ENCODE measurements at places on chromosomes 11 and 22.

DNA sequence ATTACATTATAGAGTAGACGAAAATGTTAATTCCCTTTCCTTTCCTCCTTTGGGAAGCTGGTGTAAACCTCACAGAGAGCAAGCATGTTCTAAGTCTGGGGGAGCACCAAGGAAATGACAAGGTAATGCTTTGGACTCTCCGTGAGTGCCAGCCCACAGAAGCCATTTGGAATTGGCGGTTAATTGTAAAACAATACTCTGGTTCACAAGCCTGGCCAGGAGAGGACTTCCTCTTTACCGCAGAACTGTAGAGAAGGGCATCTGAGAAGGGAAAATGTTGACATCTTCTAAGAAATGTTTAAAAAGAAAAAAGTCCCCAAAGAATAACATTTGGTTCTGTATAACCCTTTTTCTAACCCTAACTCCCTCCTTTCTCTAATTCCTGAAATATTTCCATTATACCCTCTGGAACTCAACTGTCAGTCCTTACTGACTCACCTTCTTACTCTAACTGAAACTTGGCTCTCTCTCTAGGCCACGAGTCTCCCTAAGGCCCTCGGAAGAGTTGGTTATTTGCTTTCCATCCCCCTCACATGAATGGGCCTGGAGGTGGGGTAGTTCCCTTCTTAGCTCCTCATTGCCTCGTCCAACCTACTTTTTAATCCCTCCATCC is 379.8 kb downstream of the SOX6 start:
- DNase-seq, result no peak

DNA sequence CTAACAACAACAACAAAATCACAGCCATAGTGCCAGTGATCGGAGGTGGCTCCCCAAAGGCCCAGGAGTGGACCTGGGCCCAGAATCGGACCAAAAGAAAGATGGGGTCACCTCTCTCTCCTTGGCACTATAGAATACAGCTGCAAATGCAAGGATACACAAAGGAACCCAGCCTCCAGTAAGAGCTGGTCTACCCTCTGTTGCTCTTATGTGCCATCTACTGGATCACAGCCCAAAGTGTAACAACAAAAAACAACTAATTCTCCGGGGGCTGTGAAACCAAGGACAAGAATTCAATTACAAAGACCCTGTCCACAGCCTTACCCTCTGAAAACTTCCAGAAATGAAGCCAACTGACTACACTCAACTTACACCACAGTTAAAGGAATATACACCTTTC is 21.6 kb downstream of the OR8G5 start:
- no peak for DNase-seq

GRCh38 chr22:44412136-44412731 is 85.8 kb downstream of the RTL6 start:
- DNase-seq, result no peak

GRCh38 chr11:65653229-65654225 is 9.2 kb downstream of the RELA start:
- no peak for DNase-seq

DNA sequence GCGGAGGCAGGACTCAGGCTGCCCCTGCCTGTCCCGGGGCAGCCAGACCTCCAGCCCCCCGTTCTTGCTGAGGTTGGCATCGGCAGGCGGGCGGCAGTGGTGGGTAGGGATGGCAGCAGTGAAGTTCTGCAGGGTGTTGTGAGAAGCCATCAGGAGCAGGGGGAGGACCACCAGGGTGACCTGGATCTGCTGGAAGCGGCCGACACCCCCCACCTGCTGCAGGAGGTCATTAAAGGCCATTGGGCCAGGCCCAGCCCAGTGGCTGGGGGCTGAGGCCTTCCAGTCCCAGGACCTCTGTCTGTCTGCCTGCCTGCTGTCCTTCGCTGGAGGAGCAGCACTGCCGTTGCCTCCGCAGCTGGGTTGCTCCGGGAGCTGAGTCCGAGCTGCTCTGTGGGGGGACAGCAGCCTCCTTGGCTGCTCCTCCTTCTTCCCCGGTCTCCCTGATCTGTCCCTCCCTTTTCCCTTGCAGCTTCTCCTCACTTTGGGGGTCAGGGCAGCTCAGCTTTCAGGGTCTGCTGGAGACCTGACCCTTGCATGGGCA is at the start of gene SLC22A6:
Gene SLC22A6, minus strand, starts transcription at position 517 of the 541 bp plus-strand sequence. Its CDS starts 277 bp downstream, at position 240.
- no peak for DNase-seq

Data from activated CD8-positive, alpha-beta memory T cell treated with anti-CD3 and anti-CD28 coated beads, Interleukin-2, amount 50 U/mL, for 48 hours (primary cell).